ENCODE measurements at places on chromosomes 12 and 14.
A peak's percentile ranks its signal among the peaks of the same experiment; 100 is the strongest.

- peak; percentile 21 for DNase-seq
Measured at GRCh38 chr14:53539489-53540126, 386.5 kb upstream of the DDHD1 start.

GRCh38 chr12:58463051-58463450 is 457.3 kb downstream of the LRIG3 start:
- no peak for DNase-seq

- DNase-seq: no peak
Measured at GRCh38 chr12:23581913-23582312, 367.6 kb downstream of the SOX5 start.

DNA sequence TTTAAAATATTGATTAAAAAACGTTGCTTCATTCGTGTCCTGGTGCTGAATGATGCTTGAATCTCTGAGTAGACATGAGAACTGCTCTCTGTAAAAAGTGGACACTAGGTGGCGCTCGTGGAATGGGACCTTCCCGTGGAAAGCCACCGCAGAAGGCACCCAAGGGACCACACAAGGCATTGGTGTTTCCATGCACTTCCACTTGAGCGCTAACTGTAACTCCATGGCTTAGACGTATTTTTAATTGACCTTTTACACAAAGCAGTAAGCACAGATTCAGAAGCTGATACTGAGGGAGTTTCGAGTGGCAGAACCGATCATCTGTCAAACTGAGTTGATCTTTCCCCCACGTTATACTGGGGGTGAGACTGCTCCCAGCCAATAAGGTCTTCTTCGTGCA is 135.3 kb downstream of the PRKCH start:
- peak; percentile 86 for DNase-seq

- DNase-seq: no peak
Measured at GRCh38 chr14:47008732-47009131, 357.2 kb upstream of the RPL10L start.

DNA sequence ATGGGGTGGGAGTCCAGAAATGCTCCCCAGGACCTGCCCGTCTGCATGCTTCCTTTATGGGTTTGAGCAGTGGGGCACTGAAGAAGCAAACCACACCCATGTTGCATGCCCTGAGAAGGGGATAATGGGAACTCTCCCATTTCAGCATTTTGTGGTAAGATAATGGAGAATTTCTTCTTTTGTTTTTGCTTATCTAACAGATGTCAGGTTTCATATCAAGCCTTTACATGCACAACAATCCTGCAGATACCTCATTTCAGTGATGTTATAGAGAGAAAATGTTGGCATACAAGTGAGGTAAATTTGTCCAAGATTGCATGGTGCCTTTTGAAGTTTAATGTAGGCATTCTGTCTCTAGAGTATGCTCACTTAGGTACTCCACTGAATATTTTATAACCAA is 177.0 kb downstream of the ALX1 start:
- no peak for DNase-seq

- DNase-seq: no peak
Measured at GRCh38 chr12:57552835-57553313, 3.0 kb downstream of the KIF5A start.

GRCh38 chr14:103805708-103806107 is 41.7 kb downstream of the PPP1R13B start:
- no peak for DNase-seq

DNA sequence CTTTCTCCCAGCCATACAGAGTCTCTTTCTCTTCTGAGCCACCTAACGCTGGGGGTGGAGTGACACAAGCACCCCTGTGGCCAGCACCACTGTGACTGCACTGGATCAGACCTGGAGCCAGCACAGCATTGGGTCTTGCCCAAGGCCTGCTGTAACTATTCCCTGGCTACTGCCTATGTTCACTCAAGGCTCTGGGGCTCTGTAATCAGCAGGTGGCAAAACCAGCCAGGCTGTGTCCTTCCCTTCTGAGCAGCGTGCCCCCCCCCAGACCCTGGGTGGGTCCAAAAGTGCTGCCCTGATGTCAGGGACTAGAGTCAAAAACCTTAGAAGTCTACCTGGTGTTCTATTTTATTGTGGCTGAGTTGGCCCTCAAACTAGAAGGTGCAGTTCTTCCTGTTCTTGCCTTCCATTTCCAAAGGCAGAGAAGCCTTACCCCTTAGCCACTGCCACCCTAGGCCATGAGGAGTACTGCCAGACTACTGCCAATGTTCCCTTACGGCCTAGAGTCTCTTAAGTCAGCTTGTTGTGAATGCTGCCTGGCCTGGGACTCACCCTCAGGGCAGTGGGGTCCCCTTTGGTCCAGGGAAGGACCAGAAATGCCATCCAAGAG is 49.9 kb downstream of the PELI2 start:
- DNase-seq: no peak

DNA sequence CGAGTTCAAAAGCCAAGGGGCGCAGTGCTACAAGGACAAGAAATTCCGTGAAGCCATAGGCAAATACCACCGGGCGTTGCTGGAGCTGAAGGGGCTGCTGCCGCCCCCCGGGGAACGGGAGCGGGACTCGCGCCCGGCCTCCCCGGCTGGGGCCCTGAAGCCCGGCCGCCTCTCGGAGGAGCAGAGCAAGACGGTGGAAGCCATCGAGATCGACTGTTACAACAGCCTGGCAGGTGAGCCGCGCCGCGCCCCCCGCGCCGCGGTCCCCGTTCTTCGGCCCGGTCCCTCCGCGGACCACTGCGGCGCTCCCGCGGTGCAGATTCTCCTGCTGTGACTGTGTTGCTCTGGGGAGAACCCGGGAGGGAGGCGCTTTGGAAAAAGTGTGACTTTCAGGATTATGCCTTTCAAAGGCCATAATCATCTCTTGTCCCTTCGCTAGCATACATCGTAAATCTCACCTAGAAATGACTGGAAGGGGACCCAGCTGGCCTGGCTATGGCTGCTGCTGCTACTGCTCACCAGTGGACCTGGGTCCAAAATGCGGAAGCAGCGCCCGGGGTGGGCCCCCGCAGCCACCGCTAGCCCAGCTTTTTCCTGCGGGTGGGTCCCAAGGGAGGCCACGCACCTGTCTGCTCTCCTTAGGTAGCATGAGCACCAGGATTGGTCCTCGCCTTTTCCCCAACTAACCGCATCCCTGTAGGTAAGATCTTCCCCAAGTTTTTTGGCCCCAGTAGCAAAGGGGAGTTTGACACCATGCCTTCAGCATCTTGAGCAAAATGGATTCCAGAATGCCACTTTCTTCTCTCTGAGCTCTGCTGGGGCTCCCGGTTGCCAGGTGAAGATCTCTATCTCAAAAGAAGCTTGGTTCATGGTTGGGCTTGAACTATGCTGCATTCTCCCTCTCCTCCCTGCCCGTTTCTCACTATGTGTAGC is 853 bp downstream of the TTC9 start:
- DNase-seq: peak; percentile 34

GRCh38 chr12:50062728-50063460 is 5.5 kb downstream of the ASIC1 start:
- DNase-seq: no peak

- no peak for DNase-seq
Measured at GRCh38 chr12:58593557-58594304, 326.6 kb downstream of the LRIG3 start.

DNA sequence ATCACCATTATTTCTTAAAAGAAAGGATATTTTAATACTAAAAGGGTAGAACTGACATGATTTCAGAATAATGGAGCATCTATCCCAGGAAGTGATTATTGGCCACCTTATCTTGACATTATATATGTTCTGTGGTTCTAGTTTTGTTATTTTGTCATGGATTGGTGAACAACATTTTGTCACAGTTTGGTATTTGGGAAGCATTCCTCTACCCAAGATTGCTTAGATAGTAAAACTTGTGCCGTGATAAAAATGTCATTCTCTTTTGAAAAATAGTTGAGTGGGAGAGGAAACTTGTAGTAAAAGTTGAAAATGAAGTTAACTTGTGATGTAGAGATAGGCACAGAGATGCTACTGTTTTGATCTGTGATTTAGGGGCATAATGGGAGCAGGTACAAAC is 65.7 kb downstream of the TMX1 start:
- DNase-seq: no peak

DNA sequence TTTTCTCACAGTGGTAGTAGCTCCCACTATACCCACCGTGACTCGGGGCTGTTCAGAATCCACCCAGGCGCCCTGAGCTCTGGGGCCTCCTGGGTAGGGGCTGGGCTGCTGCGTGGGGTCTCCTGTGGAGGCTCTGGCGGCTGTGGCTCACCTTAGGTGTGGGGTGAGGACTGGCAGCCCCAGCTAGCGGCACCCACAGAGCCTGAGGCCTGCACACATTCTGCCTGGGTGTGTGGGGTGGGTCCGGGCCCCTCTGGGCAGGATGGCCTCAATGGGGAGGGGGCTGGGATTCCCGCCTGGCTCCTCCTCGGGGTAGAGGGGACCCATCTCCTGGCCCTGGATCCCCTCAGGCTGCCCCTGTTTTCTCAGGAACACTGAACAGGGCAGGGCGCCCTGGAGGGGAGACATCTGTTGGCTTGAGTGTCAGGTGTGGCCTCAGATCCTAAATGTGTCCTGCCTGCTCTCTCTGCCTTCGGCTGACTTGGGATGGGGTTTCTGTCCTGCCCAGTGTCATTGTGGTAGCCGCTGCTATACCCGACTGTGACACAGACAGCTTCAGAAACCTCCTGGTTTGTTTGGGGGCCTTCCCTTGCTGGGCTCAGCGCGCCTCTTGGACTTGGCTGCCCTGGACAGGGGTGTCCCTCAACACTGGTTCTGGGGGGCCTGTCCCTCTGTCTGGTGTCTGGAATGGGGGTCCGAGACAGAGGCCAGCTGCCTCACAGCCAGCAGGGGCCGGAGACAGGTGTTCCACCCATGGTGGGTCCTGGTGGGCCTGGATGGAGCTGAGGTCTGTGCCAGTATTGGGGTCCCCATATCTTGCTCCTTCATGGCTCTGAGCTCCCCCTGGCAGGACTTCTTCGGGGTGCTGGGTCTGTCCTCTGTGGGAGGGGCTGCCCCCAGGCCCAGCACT is 354.9 kb downstream of the TMEM121 start:
- DNase-seq: no peak

DNA sequence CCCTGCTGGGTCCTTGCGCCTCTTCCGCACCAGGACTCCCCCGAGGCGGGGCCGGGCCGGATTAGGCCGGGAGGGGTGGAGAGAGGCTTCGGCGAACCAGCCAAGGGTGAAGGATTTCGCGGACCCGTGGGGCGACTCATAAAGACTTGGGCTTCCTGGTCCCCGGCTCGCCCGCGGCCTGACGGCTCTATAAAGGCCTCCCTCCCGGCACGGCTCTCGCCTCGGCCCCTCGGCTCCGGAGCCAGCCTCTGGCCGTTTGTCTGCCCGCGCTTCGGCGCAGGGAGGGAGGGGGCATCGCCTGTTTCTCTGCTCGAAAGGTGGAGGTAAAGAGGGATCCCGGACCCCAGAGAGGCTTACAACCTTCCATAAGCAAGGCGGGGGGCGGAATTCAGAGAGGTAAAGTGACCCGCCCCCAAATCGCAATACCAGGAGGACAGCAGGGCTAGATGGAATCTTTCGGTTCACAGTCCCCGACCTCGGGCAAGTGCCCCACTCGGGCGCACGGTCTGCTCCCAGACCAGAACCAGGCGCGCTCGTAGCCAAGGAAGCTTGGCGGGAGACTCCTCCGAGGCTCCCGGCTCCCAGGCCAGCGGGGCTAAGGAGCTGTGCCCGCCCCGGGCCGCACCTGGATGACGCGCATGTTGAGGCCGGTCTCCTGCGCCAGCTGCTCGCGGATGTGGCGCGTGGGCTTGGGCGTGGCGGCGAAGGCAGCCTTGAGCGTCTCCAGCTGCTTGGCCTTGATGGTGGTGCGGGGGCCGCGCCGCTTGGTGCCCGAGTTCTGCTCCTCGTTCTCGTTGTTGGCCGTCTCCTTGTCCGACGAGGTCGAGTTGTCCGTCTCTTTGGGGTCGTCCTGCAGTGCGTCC is 3.9 kb downstream of the LHX5 start:
- DNase-seq: no peak

GRCh38 chr12:5267603-5268423 is 164.1 kb upstream of the NTF3 start:
- no peak for DNase-seq

DNA sequence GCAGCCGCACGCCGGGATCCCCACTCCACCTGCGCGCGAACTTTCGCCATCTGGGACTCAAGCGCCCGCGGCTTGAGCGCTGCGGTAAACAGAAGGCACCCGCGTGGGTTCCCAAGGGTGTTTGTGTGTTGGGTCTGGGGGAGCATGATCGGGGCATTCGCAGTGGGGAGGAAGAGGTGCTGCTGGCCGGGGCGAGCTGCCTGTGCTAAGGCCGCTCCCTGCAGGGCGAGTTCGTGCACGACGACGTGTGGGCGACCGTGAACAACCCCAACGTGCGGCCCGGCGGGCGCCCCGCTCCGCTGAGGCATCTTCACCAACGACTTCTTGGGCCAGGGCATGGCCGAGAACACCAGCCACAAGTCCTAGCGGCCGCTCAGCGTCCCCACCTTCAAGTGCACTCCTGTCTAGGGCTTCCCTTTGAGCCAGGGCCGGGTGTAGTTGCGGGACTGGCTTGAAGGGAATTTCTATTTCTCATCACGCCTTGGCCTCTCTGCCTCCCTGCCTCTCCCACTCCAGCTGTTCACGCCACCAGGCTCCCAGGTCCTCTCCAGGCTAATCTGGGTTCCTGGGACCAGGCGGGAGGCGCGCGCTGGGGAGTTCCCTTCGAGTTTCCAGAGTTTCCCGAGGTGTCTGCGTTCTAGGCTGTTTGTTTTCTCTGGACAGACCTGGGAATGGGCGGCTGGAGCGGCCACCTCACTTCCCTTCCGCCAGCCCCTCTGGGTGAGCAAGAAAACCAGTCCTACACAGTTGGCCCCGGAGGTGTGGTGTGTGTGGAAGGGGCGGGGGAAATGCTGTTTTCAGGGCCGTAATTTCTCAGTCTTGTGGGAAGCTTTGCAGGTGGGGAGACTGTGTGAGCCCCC is 417.8 kb upstream of the TMTC1 start:
- DNase-seq: no peak

- DNase-seq: no peak
Measured at GRCh38 chr12:116375278-116375842, 97.9 kb upstream of the MED13L start.

GRCh38 chr14:83320837-83321236 is 1787.2 kb upstream of the SEL1L start:
- no peak for DNase-seq

DNA sequence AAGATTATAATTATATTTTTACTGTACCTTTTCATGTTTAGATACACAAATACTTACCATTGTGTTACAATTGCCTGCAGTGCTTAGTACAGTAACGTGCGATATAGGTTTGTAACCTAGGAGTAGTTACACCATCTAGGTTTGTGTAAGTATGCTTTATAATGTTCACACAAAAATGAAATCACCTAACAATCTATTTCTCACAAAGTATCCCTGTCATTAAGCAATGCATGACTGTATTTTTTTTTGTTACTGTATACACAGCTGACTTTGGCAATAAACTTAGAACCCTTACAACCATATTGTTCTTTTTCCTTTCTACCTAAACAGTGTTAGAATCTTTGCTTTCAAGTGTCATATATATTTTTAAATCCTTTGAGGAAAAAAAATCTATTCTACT is 303.0 kb upstream of the E2F7 start:
- no peak for DNase-seq
